ENCODE measurements at places on chromosomes 11 and 22.
A peak's percentile ranks its signal among the peaks of the same experiment; 100 is the strongest.

DNA sequence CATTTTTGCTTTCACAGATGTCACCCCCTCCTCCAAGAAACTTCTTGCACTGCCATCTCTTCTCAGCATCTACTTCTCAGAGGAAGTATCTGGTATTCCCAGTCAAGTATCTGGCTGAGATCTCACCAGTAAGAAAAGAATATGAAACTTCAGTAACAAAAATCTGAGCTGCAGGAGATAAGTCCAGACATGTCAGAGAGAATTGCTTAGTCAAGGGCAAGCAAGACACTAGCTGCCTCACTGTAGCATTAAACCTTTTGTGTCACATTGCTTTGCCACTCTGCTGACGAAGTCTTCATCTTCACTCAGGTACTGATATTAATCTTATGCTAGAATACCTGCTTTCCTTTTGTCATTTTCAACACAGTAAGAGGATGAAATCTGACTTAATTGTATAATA is 70.6 kb upstream of the ZC3H12C start:
- DNase-seq, result no peak

- DNase-seq, result no peak
Observed at GRCh38 chr11:102205805-102206204, 95.6 kb downstream of the YAP1 start.

GRCh38 chr11:28223994-28224393 is 115.8 kb downstream of the METTL15 start:
- no peak for DNase-seq

GRCh38 chr11:121426476-121427399 is 25.4 kb upstream of the SORL1 start:
- peak; percentile 59 for DNase-seq

- no peak for DNase-seq
Observed at GRCh38 chr11:30387891-30388861, 65.3 kb downstream of the ARL14EP start.

GRCh38 chr11:39571081-39571480 is 1888.4 kb downstream of the LRRC4C start:
- DNase-seq, result no peak

- no peak for DNase-seq
Observed at GRCh38 chr11:63884196-63884932, 32.6 kb downstream of the RCOR2 start.

- no peak for DNase-seq
Observed at GRCh38 chr11:121067026-121067425, 34.0 kb upstream of the TECTA start.

DNA sequence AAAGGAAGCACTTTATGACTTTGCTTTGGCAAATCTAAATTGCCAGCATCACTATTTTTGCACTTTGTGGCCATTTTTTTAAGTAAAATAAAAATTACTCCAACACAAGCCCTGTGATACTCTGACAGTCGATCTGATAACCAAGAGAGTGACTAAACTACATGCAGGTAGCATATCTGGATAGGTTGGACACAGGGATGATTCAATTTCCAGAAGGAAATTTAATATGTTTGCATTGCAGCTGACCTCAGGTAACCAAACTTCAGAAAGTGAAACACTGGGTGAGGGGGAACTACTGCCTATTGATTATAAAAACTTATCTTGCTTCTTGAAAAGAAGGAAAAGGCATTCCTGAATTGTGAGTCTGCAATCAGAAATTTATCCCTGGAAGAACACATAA is 13.9 kb downstream of the OR5B3 start:
- DNase-seq, result no peak

DNA sequence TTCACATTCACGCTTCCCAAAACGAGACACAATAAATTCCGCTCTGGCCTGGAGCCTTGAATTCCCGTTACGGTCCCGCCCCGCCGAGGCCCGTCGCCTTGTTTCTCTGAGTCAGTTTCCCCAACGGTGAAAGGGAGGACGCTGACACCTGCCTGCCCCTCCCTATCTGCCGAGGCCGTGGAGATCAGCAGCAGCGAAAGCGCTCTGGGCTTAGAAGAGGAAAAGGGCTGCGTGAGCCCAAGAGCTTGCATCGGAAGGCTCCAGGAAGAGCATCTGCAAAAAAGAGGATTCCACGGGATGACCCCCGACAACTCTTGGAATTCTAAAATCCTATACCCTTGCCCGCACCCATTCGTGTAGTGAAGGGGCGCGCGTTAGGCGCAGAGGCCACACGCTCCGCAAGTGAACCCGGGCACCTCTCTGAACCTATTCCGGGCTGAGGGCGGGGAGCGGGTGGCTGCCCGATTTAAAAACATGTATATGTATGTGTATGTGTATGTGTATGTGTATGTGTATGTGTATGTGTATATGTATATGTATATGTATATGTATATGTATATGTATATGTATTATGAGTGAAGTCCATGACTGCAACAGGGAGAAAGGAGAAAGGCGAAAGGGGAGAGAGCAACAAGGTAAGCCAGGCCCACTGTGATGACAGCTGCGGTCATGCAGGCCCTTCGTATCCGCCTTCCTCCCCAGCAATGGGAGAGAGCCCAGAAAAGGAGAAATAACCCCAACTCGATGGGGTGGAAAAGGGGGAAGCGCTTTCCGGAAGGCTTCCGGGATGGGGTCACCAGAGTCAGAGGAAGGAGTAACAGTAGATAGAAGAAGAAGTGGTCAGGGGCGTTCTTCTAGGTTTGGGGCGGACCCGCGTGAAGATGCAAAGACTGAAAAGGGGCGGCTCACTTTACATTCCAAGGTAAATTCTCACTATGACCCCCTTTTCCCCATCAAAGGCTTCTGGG is 948 bp upstream of the MRTFA start:
- DNase-seq, result peak; percentile 60

- no peak for DNase-seq
Observed at GRCh38 chr11:12799334-12799835, 125.2 kb downstream of the TEAD1 start.

DNA sequence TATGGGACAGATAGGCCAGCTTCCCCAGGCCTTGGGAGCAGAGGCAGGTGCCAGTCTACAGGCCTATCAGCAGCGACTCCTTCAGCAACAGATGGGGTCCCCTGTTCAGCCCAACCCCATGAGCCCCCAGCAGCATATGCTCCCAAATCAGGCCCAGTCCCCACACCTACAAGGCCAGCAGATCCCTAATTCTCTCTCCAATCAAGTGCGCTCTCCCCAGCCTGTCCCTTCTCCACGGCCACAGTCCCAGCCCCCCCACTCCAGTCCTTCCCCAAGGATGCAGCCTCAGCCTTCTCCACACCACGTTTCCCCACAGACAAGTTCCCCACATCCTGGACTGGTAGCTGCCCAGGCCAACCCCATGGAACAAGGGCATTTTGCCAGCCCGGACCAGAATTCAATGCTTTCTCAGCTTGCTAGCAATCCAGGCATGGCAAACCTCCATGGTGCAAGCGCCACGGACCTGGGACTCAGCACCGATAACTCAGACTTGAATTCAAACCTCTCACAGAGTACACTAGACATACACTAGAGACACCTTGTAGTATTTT is 26.6 kb upstream of the L3MBTL2 start:
- no peak for DNase-seq

GRCh38 chr11:20037396-20038153 is 122.7 kb downstream of the DBX1 start:
- DNase-seq, result no peak

DNA sequence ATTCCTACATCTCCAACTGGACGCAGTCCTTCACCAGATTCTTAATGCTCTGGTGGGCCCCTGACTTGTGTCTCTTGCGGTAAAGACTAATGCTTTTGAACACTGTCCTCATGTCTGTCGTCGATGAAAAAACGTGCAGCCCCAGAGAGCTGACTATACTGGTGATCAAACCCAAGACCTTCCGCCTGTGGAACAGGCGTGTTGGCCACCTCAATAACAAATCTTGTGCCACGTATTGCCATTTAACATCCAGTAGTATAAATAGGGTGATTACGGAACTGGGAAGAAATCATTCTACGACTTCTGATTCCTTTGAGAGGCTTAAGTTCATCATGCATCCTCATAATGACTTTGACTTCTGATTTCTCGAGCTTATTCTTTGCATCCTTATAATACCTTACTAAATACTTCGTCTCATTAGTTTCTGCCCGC is 45.6 kb downstream of the OR4D9 start:
- no peak for DNase-seq

DNA sequence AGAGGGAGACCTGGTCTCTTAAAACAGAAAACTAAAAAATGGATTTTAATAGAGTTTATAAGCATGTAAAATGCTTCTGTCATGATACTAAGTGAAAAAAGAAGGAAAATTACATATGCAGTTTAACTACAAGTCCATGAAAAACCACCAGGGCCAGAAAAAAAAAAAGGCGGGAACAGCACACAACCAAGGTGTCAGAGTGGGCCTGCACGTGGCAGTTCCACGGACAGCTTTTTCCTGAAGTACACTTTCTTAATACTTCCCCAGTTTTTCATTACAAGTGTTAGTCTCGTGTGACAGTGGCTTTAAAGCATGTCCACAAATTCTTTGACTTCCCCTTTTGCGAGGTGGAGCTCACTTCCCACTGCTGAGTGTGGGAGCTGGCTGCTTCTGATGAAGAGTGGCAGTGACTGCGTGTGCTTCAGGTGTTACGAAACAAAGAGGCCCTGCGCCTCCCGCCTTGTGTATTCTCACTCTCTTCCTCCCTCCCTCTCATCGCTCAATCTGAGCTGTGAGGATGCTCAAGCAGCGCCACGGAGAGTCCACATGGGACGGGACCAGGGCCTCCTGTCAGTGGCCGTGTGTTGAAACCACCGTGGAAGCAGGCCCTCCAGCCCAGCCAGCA is 16.4 kb downstream of the PPM1F start:
- no peak for DNase-seq

DNA sequence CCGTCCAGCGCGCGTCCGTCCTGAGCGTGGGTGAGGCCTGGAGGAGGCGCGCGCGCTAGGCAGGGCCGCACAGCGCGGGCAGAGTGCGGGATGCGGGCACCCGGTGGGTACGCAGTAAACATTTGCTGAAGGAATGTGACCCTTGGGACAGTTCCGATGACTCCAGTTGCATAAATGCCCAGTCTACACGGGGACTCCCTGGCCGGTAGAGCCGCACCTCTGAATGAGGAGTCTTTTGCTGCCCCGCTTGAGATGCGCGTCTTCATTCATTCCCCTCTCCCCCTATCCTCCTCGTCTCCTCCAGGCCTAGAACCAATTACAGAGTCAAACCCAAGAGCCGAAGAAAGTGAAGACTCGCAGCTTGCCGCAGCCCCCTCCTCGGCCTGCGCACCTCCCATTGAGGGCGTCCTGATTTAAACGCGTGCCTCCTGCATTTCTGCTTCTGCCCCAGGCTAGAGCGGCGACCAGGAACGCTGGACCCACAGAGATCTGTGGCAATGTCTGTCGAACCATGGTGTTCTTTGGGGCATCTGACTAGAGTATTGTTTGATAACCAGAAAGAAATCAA is 729 bp upstream of the CHKB start:
- no peak for DNase-seq

DNA sequence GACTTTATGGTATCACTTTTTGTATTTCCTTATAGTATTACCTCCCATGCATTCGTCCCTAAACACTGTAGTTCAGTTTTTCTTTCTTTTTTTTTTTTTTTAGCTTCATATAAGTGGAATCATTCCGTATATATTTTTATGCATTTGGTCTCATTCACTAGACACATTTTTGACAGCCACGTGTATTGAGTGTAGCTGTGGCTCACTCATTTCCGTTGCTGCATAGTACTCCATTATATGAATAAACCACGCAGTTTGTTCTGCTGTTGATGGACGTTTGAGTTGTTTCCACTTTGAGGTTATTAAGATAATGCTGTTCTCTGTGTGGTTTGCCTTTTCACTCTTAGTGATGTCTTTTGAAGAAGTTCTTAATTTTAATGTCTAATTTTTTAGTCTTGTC is 8.4 kb downstream of the APLP2 start:
- no peak for DNase-seq

DNA sequence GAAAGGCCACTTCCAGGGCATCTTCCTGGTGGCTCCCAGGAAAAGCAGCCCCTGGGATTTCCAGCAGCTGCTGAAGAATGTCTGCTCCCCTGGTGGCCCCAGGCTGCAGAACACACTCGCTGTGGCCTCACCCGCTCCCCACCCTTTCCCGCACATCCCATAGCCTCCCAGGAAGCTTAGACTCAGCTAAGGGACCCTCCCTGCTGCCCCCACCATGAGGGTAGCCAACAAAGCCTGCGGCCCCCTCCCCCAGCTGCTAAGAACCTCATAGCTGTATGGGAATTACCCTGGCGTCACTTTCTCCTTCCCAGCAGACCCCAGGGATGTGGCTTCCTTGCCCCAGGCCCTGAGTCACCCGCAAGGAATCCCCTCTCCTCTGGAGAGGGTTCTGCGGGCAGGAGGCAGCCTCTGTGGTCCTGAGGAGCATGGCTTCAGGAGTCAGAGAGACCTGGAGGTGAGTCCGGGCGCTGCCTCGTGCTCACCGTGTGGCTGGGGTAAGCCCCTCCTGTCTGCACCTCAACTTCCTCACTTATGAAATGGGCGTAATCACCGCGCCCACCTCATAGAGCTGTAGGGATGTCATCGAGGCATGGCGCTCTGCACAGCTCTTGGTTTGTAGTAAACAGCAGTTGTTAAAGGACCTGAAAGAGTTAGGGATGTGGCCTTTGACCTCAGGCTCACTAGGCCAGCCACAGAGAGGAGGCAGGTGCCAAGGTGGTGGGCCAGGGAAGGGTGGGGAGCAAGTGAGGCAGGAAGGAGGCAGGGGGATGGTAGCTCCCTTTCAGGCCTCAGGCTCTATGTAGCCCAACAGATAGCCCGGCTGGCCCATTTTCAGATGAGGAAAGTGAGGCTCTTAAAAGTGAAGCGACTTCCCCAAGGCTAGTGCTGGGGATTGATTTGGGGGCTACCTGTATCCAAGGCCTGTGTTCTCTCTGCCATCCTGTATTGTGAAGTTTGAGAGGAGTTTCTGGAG is 71.2 kb downstream of the LRRC32 start:
- no peak for DNase-seq

DNA sequence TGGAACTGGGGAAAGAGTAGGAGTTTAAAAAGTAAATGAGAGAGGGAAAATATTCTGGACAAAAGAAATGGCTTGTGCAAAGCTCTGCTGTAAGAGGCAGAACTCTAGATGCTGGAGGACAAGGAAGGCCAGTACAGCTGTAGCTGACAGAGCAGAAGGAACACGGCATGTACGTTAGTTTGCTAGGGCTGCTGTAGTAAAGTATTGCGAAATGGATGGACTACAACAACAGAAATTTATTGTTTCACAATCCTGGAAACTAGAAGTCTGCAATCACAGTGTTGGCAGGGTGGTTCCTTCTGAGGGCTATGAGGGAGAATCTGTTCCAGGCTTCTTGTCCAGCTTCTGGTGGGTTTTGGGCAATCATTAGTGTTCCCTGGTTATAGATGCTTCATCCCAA is 454.4 kb downstream of the NTM start:
- DNase-seq, result no peak
